A549 treated with Mapracorat at 1 μM for 4 hours (cell line): ENCODE measurements at places on chromosomes 3 and 15. TPM values are rescaled to one million over a fixed set of nuclear protein-coding genes. Genes with fewer than 3 reads are reported as not detected.

COX5A gene
- total RNA-seq = 526 to 592 TPM (median 554 TPM) in 5 replicates

USP50 gene
- total RNA-seq = 0.19 TPM in 1 of 5 replicates, not detected in the others

ITIH3 gene
- total RNA-seq = 0.13 TPM in 1 of 5 replicates, not detected in the others

EEFSEC gene
- total RNA-seq = 7.6 to 10.3 TPM (median 10.1 TPM) in 5 replicates

COL8A1 gene
- not detected in 5 replicates for total RNA-seq

ELL3 gene
- total RNA-seq = 0.97 to 2.2 TPM (median 1.4 TPM) in 5 replicates

THRB gene
- total RNA-seq = 0.97 to 1.7 TPM (median 1.0 TPM) in 5 replicates
